Vein endothelial cell (primary cell): ENCODE measurements at places on chromosomes 2 and 18. TPM values are rescaled to one million over a fixed set of nuclear protein-coding genes. Genes with fewer than 3 reads are reported as not detected.

The TMEM247 gene
- total RNA-seq: not detected in 2 replicates

The UGT1A8 gene
- not detected in 2 replicates for total RNA-seq

The FAM228A gene
- total RNA-seq: 0.10 TPM in 1 of 2 replicates, not detected in the other

The IL1F10 gene
- not detected in 2 replicates for total RNA-seq

The GPR155 gene
- total RNA-seq: 0.98 and 1.4 TPM in 2 replicates

The ARHGEF4 gene
- total RNA-seq: under 0.01 TPM in 1 of 2 replicates, not detected in the other

The RNF144A gene
- 22.2 and 31.6 TPM in 2 replicates for total RNA-seq

The CXCR4 gene
- total RNA-seq: 98.6 and 311 TPM in 2 replicates

The SLC30A3 gene
- 3.2 and 11.8 TPM in 2 replicates for total RNA-seq

The SPEG gene
- total RNA-seq: under 0.01 and 1.4 TPM in 2 replicates

The ATRAID gene
- 120 and 128 TPM in 2 replicates for total RNA-seq

The PASK gene
- total RNA-seq: 3.3 and 5.3 TPM in 2 replicates

The BOLA3 gene
- 25.5 and 26.7 TPM in 2 replicates for total RNA-seq

The KIAA2012 gene
- not detected in 2 replicates for total RNA-seq

The LAMA1 gene
- 0.19 and 0.33 TPM in 2 replicates for total RNA-seq

The MGAT4A gene
- total RNA-seq: 65.3 and 100 TPM in 2 replicates

The NT5DC4 gene
- total RNA-seq: not detected in 2 replicates

The XDH gene
- total RNA-seq: not detected in 2 replicates

The CIAO1 gene
- 88.9 and 125 TPM in 2 replicates for total RNA-seq

The ICA1L gene
- total RNA-seq: 2.0 and 3.1 TPM in 2 replicates

The ITPRIPL1 gene
- 2.9 and 3.4 TPM in 2 replicates for total RNA-seq

The CPLX4 gene
- total RNA-seq: not detected in 2 replicates

The LINC00305 gene
- total RNA-seq: not detected in 2 replicates

The CRIM1 gene
- 796 and 1,217 TPM in 2 replicates for total RNA-seq

The DSG2 gene
- total RNA-seq: 0.19 TPM in 1 of 2 replicates, not detected in the other

The DHRS9 gene
- total RNA-seq: 0.33 and 3.7 TPM in 2 replicates

The ALKAL2 gene
- not detected in 2 replicates for total RNA-seq

The RGPD4 gene
- not detected in 2 replicates for total RNA-seq

The RTKN gene
- 10.8 and 17.0 TPM in 2 replicates for total RNA-seq

The KCNF1 gene
- total RNA-seq: 1.3 and 2.3 TPM in 2 replicates

The RIT2 gene
- total RNA-seq: not detected in 2 replicates

The UGT1A10 gene
- not detected in 2 replicates for total RNA-seq

The CAPN14 gene
- total RNA-seq: 0.10 TPM in 1 of 2 replicates, not detected in the other

The SERPINB13 gene
- total RNA-seq: not detected in 2 replicates

The NOP58 gene
- total RNA-seq: 57.8 and 69.0 TPM in 2 replicates

The RAPGEF4 gene
- total RNA-seq: 12.4 and 13.9 TPM in 2 replicates

The FEZ2 gene
- 90.5 and 105 TPM in 2 replicates for total RNA-seq

The UGT1A3 gene
- not detected in 2 replicates for total RNA-seq

The NGEF gene
- 0.10 TPM in 1 of 2 replicates, not detected in the other for total RNA-seq

The CD8B2 gene
- not detected in 2 replicates for total RNA-seq

The SP140L gene
- total RNA-seq: 8.5 and 15.4 TPM in 2 replicates

The NEMP2 gene
- total RNA-seq: 2.4 and 4.2 TPM in 2 replicates

The CREG2 gene
- 2.3 and 8.6 TPM in 2 replicates for total RNA-seq

The ADD2 gene
- total RNA-seq: 1.2 and 1.3 TPM in 2 replicates

The C2orf80 gene
- not detected in 2 replicates for total RNA-seq

The DSC2 gene
- total RNA-seq: not detected in 2 replicates

The FTCDNL1 gene
- 0.67 TPM in 1 of 2 replicates, not detected in the other for total RNA-seq

The RAB6C gene
- total RNA-seq: not detected in 2 replicates

The HOXD11 gene
- total RNA-seq: not detected in 2 replicates

The LCT gene
- under 0.01 TPM in 1 of 2 replicates, not detected in the other for total RNA-seq

The LDAH gene
- total RNA-seq: 11.4 and 30.0 TPM in 2 replicates

The ZNF516 gene
- 14.8 and 21.9 TPM in 2 replicates for total RNA-seq

The UNC80 gene
- under 0.01 TPM in 1 of 2 replicates, not detected in the other for total RNA-seq

The L3MBTL4 gene
- total RNA-seq: 0.33 and 0.38 TPM in 2 replicates

The GREB1L gene
- 6.0 and 12.4 TPM in 2 replicates for total RNA-seq

The REG1A gene
- total RNA-seq: not detected in 2 replicates

The C1GALT1C1L gene
- 0.19 and 0.33 TPM in 2 replicates for total RNA-seq

The ACP1 gene
- 93.1 and 94.4 TPM in 2 replicates for total RNA-seq
